ENCODE measurements at places on chromosomes 16 and 17.

DNA sequence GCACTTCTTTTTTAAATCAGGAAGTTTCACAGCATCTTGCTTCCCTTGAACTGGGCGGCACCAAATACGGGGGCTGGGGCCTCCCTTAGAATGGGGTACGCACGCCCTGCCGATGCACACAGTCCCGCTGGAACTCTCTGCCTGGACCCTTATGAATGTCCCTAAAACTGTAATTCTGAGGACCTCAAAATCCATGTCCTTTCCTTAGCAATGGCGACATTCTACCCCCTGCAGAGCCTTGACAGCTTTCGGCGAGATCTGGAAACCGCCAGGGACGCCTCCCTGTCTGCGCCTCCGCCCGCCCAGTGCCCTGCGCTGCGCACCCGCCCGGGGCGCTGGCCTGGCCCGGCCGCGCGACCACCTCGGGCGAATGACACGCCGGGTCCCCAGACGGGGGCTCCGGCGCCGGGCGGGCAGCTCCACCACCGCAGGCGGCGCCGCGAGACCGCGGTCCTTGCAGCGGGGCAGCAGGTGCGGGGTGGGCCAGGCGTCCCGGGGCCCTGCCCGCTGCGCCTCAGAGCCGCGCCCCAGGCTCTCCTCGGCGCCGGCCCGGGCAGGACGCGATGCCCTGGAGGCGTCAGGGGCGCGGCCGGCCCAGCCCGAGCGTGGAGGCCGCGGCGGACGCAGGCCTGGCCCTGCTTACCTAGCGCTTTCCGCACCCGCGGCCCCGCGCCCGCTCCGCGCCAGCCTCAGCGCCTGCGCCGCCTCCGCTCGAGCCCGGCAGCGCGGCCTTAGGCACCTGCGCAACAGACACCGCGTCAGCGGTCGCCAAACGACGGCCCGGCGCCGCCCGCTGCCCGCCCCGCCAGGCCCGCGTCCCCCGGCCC is 548 bp downstream of the HAGH start:
- peak; percentile 72 for DNase-seq

DNA sequence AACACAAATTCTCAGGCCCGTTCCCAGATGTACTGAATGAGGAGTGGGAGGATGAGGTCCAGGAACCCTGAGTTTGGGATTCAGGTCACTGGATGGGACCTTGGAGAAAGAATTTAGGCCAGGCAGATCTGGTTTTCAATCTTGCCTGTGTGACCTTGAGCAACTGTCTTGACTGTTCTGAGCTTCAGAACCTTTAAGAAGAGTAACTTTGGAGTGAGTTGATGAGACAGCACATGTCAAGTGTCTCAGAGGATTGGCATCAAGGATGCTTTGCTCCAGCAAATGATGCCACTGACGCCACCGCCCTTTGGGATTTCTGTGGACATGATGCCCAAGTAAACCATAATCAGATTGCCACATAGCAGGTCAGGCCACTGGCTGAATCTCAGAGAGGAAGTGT is 56.2 kb upstream of the DNAJA2 start:
- DNase-seq: no peak

DNA sequence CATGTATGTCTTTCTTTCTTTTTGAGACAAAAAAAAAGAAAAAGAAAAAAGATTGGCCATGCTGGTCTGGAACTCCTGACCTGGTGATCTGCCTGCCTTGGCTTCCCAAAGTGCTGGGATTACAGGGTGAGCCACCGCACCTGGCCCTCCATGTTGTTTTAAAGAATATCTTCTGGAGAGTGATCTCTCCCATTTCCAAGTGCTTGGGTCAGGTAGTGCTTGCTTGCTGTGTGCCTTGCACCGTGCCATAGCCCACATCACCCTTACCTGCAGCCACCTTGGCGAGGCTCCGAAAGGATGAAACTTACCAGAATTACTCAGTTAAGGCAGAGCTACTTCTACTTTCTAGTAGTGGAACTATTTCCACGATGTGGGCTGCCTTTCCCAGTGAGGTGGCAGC is 19.0 kb upstream of the KDM6B start:
- DNase-seq: no peak

- DNase-seq: peak; percentile 52
Measured at GRCh38 chr16:726438-727290, at the start of the genes CCDC78 and HAGHL. Gene CCDC78 (minus strand): TSS chr16:726443. CDS start chr16:726367, 76 bp downstream. Gene HAGHL (plus strand): TSS chr16:727106. CDS start chr16:727510, 404 bp downstream.

DNA sequence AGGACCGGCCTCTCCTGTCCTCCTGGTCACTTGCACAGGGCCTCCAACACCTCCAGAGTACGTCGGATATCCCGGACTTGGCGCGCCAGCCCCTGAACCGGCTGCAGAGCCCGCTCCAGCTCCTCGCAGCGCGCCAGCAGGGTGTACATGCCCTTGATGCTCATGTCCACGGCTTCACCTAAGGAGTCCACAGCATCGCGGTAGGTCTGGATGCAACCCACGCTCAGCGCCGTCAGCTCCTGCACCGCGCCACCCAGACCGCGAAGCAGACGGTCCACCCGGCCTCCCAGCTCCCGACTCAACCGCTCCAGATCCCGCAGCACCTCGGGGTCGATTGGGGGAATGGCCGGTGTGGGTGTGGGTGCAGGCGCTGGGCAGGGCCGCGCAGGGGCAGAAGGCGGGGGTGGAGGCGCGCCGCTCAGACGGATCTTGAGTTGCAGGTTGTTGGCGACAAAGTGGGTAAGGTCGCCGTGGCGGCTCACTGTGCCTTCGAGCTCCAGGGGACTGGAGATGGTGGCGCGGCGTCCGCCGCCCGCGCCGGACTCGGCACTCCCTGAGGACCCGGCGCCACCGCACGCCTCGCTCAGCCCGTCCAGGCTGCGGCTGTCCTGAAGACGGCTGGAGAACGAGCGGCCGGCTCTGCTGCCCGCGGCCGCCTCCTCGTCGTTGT is 804 bp downstream of the BORCS6 start:
- DNase-seq: no peak

DNA sequence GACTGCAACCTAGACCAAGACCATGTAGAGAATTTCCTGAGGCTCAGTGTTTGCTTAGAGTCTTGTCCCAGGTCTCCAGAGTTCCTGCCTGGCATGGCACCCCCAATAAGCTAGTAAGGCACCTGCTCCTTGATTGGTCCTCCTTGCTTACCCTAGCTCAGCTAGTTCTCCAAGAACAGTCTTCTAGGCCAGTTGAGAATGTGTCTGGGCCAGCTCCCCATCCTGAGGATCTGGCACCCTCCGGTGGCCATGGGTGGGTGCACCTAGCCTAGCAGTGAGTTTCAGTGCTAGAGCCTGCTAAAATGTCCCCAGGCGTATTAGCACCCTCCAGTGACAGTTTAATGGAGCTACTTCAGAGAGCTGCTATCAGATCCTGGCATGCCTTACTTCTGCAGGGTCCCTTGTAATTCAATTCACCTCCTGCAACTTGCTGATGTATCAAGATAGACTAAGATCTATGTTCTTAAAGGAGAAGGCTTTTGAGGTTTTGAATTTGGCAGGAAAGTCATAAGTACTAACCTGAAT is 44.4 kb upstream of the MED13 start:
- DNase-seq: peak; percentile 72

Measured in LoVo (cell line).